ENCODE measurements at places on chromosomes 1 and 21.
A peak's percentile ranks its signal among the peaks of the same experiment; 100 is the strongest.

- DNase-seq = no peak
These were observed 11.6 kb downstream of the SLC2A5 start for GRCh38 chr1:9057851-9058250.

DNA sequence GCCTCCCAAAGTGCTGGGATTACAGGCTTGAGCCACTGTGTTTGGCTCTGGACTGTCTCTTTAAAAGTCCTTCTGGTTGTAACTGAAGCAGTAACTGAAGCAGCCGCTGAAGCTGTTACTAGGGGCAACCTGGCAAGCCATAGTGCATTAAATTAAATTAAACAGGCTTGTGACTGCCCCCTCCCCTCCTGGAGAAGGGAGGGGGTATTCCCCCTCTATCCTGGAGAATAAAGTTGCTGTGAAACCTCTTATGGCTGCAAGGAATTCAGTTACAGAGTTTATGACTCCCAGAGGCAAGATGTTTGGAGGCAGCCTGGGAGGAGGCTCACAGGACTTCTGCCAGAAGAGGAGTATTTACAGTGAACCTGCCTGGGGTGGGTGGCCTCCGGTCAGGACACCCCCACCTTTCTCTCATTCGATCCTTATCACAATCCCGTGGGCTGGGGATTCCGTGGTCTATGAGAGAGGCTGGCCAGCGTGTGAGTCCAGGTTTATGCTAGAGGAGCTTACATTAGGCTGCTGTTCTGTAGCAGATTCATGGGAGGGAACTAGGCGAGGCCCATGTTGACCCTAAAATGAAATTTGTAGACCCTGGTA lies 8.3 kb downstream of the TTC22 start:
- DNase-seq = peak; percentile 41

GRCh38 chr1:201310251-201310985 lies 27.1 kb downstream of the PKP1 start:
- DNase-seq = no peak

- DNase-seq = no peak
These were observed 254.0 kb downstream of the BRINP2 start for GRCh38 chr1:177424744-177425143.

DNA sequence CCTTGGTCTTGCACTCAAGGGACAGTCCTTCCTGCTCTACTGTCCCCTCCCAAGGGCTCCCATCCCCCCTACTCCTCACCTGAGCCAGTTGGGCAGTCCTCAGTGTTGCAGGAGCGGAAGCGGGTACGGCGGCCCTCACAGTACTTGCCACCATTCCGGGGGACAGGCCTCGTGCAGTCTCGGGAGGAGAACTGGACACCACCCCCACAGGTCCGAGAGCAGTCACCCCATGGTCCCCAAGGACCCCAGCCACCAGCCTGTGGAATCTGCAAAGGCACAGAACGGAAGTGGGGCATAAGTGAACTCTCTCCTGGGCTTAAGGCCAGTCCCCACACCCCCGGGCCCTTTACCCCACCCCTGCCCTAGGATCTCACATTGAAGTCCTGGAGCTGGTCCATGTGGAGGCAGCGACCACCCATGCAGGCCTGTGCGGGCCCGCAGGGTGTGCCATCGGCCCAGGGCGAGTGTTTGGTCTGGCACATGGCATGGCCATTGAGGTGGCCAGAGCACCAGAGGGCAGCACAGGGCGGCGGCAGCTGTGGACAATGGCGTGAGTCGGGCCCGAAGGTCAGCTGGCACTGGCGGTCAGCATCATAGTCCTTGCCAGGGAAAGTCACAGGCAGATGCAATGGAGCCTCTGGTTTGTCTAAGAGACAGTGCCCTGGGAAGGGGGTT lies 5.2 kb downstream of the ADAMTS4 start:
- no peak for DNase-seq

GRCh38 chr21:19864476-19864875 lies 1133.7 kb upstream of the NCAM2 start:
- peak; percentile 9 for DNase-seq

DNA sequence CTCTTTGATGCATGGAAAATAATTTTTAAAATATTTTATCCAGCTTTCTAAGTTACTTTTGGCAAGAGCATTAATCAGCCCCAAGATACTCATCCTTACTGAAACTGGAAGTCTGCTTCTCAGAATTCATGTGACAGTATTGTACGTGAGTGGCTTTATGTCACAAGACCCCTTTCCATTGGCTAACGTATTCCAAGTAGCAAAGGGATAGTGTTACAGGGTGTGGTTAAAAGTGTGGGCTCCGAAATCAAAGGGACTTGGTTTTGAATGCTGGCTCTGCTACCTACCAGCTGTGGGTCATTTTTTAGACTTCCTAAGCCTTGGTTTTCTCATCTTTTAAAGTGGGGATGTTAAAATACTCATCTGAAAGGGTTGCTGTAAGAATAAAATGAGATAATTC lies 91.7 kb downstream of the RHOU start:
- DNase-seq = no peak

DNA sequence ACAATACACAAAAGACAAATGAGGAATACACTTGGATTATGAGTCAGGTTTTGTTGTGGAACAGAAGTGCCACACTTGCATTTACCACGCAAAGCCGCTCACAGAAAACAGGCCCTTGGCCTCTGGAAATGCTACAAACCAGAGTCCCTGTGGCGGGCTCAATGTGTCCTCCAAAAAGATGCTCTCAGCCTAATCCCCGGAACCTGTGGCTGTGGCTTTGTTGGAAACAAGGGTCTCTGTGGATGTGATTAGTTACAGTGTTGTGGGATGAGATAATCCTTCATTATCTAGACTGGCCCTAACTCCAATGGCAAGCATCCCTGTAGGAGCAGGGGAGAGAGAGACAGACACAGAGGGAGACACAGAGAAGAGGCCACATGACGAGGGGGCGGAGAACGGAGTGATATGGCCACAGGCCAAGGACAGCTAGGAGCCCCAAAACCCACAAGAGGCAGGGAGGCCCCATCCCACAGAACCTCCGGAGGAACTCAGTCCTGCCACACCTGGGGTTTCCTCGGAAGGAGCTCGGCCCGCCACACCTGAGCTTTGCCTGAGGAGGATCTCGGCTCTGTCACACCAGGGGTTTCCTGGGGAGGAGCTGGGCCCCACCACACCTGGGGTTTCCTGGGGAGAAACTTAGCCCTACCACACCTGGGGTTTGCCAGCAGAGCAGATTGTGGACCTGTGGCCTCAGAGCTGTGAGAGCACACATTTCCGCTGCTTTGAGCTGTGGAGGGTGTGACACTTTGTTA lies 55.4 kb downstream of the NPHP4 start:
- no peak for DNase-seq

DNA sequence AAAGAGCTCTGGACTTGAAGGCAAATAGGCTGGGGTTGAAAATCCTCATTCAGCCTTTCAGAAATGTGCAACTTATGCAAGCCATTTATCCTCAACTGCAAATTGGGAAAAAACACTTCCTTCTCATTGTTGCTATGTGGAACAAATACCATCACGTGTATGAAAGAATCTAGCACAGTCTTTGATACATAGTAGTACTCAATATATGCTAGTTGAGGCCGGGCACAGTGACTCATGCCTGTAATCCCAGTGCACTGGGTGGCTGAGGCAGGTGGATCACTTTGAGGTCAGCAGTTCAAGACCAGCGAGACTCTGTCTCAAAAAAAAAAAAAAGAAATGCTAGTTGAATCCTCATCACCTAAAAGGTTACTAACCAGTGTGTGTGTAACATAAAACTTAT lies 8.2 kb downstream of the PI4KB start:
- no peak for DNase-seq

DNA sequence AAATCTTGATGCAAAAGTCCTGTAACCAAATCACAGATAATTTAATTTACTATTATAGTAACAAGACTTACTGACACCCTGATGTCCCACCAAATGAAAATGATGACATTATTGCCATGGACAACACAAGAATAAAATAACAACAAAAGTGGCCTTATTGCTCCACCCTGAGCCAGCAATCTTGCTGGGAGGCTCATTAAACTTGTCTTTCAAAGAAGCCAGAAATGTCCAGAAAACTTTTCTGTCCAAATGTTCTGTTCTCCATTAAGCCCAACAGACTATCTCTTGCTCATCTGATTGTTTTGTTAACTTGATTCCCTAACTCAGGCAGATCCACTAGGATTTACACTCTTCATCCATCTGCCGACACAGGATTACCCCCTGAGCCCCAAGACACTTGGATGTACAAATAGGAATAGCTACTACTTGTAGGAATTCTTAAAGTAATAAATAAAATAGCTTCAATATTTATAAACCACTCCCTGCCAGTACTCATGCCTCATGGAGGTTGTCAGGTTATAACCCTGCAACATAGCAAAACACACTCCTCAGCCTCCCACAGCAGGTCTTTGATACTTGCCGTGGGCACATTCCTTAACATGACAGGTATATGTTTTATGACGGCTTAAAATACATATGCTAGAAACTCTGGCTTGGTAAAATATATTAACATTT lies 84.9 kb downstream of the PTPN14 start:
- DNase-seq = no peak

- no peak for DNase-seq
These were observed at the start of gene KRTAP20-4 for GRCh38 chr21:30620522-30620921. Gene KRTAP20-4, plus strand, starts transcription at chr21:30620627.

DNA sequence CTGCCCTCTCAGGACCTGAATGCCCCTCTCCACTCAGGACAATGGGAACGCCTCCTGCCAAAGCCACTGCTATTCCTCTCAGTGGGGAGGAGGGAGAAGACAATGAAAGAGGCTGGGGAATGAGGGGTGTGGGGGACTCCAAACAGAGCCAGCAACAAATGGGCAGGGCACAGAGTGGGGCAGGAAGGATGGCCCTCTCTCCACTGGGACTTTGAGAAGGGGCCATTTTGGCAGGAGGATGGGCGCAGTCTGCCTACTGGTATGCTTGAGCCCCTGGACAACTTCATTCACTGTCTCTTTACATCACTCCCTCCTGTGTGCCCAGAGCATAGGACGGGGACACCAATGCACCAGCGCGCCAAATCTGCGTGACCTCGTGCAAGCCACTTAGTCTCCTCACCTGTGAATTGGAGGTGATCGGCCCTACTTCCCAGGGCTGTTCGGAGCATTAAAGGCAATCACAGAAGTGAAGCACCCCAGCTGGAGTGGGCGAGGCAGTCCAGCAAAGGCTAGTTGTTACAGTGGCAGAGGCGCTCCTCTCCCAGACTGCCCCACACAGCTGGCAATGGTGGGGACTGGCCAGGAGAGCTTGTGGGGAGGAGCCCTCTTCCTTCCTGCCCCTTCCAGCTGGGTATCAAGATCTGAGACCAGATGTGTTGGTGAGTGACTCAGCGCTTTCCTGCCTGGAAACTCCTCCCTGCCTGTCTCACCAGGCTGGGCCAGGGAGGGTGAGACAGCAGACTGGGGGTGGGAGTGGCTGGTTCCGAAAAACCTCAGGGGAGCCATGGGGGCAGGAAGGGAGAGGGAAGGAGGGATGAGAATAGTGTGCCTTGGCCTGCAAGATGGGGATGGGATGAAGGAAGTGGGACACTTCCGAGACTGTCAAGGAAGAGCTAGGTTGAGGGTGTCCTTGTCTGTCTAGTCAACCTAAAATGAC lies 22.4 kb upstream of the SYNC start:
- DNase-seq = no peak

GRCh38 chr1:54336116-54336515 lies 70.1 kb downstream of the SSBP3 start:
- no peak for DNase-seq

- DNase-seq = no peak
These were observed 56.0 kb downstream of the FOXJ3 start for GRCh38 chr1:42279055-42279454.

DNA sequence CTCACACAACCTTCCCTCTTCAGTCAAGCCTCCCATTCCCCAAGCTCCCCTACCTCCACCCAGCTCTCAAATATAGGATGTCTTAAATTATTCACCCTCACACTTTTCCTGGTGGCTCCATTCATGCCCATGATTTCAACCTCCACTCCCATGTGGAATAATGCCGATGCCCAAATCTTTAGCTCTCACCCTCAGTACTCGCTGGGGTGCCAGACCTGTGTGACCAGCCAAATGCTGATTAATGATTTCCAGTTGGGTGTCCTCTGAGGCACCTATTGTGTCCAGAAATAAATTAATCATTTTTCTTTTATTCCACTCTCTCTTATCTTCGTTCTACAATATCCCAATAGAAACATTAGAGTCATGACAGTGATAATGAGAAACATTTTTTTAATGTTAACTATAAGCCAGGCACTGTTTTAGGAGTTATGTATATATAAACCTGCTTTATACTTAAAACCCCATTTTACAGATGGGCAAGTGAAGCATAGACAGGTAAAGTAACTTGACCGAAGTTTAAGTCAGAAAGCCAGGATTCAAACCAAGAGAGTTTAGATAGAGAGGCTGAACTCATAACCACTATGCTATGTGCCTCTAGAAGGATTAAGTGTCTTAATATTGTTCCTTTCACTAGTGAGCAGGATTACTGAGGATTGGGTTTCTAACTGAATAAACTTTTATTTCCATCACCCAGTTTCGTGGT lies 209.7 kb downstream of the DUSP10 start:
- no peak for DNase-seq

DNA sequence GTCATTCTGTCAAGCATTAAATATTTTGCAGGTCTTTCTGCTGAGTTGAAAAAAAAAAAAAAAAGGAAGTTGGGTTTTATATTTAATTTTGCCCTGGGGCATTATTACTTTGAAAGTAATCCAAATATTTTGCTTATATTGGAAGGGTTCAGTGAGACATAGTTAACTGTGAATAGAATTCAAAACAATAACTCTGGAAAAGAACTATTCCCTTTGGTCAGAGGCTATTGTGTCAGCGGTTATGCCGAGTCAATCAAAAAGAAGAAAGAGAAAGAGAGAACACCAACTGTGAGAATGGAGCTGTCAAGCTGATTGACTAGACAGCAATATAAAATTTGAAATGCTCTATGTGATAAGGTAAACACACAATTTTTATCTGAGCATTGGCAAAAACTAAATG lies 761.7 kb downstream of the ADGRL2 start:
- no peak for DNase-seq

DNA sequence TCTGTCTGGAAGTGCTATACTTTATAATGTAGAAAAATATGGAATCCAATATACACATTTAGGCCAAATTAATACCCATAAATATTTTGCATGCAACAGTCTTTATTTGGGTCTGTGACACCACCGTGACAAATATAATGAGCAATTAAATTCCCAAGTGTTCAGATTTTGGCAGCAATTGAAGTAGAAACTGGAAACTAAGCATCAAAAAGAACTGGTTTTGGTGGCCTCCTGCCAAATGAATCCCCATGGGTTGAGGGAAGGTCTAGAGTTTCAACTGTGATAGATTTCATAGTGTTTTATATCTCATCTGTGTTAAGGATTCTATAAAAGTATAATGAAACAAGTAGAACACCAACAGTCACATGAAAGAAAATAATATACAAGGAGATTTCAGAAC lies 88.4 kb downstream of the DPYD start:
- DNase-seq = peak; percentile 53

DNA sequence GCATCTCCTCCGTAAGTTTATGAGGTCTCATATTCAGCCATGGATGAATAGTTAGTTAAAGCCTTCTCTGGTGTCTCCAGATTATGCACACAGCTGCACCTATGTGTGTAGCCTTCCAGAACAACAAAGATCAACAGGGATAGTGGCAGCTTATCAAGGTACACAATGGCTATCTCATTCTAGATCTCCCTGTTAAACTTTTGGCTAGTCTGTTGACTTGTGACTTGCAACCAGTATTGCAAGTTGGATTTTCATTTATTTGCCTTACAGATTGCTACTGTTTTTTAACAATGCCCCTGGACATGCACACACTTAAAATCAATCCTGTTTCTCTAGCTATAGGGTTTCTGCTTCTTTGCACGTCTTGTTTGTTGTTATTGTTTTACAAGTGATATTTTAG lies 363.2 kb downstream of the OMA1 start:
- DNase-seq = no peak

GRCh38 chr1:81414488-81415015 lies 386.2 kb upstream of the ADGRL2 start:
- peak; percentile 58 for DNase-seq

- DNase-seq = no peak
These were observed 22.3 kb downstream of the QSOX1 start for GRCh38 chr1:180176965-180177364.

Measured in NCI-H1092 treated with DMSO at 0.1 percent for 48 hours (cell line).